ENCODE measurements at places on chromosomes 6 and 20.

- DNase-seq = peak; percentile 88
These were observed 4.8 kb upstream of the MOCS1 start for GRCh38 chr6:39938773-39939654.

DNA sequence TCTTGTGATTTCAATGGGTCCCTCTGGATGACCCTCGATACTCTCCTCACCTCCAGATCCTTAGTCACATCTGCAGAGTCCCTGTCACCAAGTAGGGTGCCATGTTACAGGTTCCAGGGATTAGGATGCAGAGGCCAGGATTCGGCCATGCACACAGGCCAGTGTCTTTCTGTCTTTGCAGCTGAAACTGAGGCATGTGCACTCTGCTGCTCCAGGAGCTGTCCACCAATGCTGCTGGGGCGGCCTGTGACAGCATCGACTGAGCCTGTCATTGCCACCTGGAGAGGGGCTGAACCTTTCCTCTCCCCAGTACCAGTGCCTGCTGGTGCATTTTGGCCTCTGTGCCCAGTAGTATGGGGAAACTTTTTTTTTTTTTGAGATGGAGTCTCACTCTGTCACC, 4.4 kb upstream of the RBM38 start:
- DNase-seq = peak; percentile 22

- no peak for DNase-seq
These were observed 67.9 kb downstream of the MLIP start for GRCh38 chr6:54179152-54179551.

- DNase-seq = no peak
These were observed 902 bp downstream of the SAMHD1 start for GRCh38 chr20:36950414-36951197.

DNA sequence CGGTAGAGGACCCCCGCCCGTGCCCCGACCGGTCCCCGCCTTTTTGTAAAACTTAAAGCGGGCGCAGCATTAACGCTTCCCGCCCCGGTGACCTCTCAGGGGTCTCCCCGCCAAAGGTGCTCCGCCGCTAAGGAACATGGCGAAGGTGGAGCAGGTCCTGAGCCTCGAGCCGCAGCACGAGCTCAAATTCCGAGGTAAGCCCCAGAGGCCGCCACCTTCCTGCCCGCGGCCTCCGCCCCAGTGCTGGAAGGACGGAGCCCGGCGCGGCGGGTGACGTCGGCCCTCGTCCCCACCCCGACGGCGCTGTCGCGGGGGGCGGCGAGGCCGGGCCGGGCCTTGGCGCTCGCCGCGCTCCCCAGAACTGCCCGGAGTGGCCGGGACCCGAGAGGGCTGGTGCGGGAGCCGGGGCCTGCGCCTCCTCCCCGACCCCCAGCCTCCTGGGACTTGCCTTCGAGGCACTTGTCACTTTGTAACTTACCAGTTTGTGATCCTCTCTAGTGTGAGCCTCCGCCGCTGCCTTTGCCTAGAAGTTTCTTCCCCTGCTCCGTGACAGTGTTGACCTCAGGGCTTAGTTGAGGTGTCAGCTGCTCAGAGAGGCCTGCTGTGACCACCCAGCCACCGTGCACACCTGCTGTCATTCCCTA, 417 bp downstream of the VAPB start:
- DNase-seq = no peak

GRCh38 chr20:10524643-10525042, 89.5 kb downstream of the SLX4IP start:
- DNase-seq = no peak

DNA sequence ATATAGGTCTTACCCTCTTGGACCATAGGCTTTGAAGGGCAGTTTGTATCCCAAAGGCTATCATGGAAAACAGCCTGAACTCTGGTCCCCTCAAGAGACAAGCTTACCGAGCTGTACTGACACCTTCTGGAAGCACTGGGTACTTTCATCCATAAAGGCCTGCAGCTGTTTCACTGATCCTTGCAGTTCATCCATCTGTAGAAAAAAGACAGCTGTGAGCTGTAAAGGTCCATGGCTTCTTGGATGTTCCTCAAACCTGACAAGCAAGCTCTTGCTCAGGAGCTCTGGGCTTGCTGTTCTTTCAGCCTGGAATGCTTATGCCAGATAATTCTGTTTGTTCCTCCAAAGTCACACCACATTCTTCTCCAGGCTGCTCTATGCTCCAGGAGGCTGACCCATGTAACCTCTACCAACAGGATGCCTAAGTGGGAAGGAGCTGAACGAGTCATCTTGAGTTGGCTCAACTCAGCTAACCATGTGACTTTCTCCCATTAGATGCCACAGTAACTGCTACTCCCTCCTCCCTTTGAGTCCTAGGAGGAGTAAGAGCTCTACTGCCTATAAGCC, 8.8 kb upstream of the NDRG3 start:
- DNase-seq = peak; percentile 53

- DNase-seq = no peak
These were observed 327.6 kb upstream of the HTR1E start for GRCh38 chr6:86609549-86610388.

- no peak for DNase-seq
These were observed 97.4 kb downstream of the PHACTR1 start for GRCh38 chr6:12814015-12814414.

DNA sequence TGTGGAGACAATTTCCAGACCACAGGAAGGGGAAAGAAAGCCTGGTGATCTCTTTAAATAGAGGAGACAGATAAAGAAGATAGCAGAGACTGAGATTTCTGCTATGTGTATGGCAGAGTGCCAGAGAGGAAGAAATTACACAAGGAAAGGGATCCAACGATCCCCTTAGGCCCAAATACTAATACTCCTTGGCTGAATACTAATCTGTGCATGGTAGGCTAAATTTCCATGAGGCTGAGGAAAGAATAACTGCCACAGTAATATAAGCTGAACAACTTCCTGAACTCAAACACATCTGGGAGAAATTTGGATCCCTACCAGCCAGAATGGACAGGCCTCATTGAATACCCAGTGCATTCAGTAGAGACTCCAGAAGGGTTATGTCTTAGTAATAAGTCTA, 83.3 kb upstream of the TNFAIP3 start:
- no peak for DNase-seq

- no peak for DNase-seq
These were observed 140.7 kb downstream of the ZDHHC14 start for GRCh38 chr6:157521362-157522335.

- DNase-seq = no peak
These were observed 210.7 kb upstream of the CNR1 start for GRCh38 chr6:88376768-88377387.

DNA sequence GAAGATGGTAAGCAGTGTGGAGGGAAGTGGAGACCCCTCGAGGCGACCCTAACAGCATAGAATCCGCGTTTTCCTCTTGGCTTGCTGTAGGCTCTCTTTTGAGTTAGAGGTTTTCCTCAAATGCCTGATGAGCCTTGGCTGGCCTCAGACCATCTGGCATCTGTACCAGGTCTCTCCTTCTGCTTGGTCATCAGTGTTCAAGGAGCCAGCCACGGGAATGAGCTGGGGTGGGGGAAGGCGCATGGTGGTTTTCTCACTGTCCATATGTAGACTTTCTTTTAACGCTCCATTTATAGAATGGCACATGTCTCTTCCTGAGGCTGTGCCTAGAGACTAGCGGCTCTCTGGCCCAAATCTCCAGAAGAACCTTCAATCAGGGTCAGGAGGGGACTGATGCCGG, 8.1 kb upstream of the GUCA1A start:
- DNase-seq = no peak

DNA sequence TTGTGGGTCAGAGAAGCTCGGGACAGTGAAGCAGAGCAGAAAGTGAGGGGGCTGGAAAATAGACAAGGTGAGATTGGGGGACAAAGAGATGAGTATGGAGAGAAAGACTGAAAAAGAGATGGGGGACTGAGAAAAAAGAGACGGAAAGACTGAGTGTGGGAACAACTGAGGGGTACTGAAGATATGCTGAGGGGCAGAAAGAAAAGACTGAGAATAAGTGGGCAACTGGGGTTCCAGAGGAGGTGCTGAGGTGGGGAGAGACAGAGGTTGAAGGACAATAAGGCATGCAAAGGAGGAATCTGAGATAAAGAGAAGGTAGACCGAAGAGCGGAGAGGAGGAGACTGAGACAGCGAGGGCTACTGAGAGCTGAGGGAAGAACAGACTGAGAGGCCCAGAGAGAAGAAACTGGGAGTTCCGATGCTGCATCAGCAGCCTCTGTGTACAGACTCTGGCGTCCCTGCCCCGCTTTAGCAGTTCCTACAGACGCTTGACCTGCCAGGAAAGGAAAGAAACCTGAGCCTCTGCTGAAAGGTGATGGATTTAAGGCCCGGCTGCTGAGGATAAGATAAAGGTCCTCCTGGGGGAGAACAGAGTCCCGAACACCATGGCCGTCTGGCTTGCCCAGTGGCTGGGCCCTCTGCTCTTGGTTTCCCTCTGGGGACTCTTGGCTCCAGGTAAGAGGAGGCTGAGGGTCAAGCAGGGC, at the start of gene PRSS16:
TSS of gene PRSS16 (plus strand) at position 569 of the 704 bp plus-strand sequence. CDS start at position 606, 37 bp downstream.
- no peak for DNase-seq

DNA sequence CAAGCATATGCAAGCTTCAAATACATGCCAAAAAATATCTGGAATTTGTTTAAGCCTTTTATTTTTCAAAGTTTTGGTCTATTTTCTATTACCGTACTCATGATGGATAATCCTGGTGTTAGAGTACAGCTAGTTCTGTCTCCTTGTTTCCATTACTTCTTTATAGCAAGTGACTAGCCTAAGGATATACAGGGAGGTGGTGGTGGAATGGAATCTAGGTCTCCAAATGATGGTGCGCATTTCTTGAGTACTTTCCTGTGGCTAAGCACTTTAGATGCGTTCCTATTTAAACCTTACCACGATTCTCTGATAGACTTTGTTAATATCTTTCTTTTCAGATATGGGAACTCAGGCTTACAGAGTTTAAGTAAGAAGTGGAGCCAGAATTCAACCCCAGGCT, 3.5 kb downstream of the SLC16A10 start:
- no peak for DNase-seq

DNA sequence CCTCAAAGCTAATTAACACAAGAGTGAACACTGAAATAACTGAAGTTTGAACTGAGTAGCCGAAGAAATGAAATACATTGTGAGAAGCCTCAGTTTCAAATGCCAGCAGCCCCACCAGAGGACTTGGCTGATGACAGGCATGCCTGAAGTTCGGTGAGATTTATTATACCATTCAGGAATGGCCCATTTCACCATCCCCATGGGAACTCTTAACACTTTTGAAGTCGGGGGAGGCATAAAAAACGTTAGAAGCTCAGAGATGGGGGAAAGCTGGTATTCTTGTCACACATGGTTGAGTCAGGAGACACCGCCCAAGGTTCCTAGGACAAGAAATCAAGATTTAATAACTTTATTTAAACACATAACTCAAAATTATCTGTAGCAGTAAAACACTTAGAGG, 17.6 kb upstream of the SLC22A3 start:
- DNase-seq = no peak

GRCh38 chr20:49656304-49656703, 57.4 kb downstream of the B4GALT5 start:
- DNase-seq = no peak

- DNase-seq = no peak
These were observed 232.5 kb downstream of the PTPRT start for GRCh38 chr20:42957018-42957703.

DNA sequence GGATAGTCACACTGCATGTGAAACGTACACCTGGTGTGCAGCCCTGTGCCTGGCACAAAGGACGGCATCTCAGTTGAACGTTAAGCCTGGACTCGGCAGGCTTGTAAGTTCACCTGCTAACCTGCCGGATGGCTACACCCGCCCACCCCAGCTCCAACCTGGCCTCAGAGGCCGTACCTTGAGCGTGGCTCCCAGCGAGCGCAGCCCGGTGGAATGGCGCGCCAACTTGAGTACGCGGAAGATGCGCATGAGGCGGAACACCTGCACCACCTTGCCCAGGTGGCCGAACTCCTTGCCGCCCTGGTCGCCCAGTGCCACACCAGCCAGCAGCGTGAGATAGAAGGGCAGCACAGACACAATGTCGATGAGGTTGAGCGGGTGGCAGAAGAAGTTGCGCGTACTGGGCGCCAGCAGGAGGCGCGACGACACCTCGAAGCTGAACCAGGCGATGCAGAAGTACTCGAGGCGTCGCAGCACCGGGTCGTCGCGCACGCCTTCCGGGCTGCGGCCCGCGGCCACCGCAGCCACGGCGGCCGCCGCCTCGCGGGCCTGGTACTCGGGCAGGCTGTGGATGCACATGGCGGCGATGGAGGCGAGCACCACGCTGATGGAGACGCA, 3.3 kb downstream of the KCNS1 start:
- no peak for DNase-seq

GRCh38 chr6:35177596-35177995, 36.2 kb upstream of the SCUBE3 start:
- peak; percentile 1 for DNase-seq

- peak; percentile 90 for DNase-seq
These were observed 7.9 kb downstream of the SDC4 start for GRCh38 chr20:45340236-45340847.

- no peak for DNase-seq
These were observed 84.1 kb upstream of the PRDM1 start for GRCh38 chr6:106002005-106002404.

GRCh38 chr6:140462453-140463311, 1088.2 kb upstream of the CITED2 start:
- no peak for DNase-seq

- DNase-seq = no peak
These were observed 16.2 kb downstream of the PHACTR2 start for GRCh38 chr6:143694013-143694412.

GRCh38 chr6:113859349-113860180, 2.4 kb downstream of the MARCKS start:
- DNase-seq = no peak

GRCh38 chr6:48973491-48973890, 489.6 kb downstream of the MMUT start:
- DNase-seq = no peak

GRCh38 chr6:53526000-53526399, 18.9 kb downstream of the GCLC start:
- DNase-seq = no peak

DNA sequence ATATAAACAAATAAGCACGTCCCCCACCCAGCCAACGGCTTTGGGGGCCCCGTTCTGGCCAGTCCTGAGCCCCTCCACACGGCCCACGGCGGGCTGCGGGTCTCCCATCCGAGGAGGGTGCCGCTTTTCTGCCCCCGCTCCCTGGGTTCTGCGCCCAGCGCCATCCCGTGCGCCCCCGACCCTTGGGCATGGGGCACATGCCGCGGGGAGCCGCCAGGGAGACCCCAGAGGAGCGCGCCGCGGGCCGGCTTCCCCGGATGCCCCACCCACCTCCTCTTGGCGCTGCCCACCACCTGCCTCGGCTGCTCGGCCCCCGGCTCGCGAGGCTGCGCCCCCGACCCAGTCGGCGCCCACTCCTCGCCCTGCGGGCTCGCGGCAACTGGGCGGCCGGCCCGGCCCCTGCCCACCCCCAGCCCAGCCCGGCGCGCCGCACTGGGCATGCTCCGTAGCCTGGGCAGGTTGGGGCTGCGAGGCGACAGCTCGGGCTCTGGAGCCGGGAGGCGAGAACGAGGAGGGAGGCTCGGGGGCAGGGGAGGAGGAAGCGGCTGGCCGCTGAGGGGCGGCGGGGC, 570 bp upstream of the PLCB4 start:
- no peak for DNase-seq

DNA sequence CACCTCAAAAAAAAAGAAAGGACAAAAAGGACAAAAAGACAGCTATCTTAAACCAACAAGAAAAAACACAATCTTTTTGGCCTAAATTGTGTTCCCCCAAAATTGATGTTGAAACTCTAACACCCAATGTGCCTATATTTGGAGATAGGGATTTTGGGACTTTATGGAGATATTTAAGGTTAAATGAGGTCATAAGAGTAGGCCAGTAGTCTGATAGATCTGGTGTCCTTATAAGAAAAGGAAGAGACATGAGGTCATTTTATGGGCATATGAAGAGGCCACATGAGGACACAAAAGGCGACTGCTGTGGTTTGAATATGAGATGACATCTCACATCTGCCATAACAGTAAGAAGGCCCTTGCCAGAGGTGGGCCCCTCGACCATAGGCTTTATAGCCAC, 49.5 kb downstream of the TRIM38 start:
- no peak for DNase-seq

Measured in left lobe of liver (tissue), 2 donors.